T follicular helper cell (primary cell): ENCODE measurements at places on chromosomes 5 and 9.

GRCh38 chr9:116288658-116289057, 135.1 kb downstream of the PAPPA start:
- no peak for DNase-seq

DNA sequence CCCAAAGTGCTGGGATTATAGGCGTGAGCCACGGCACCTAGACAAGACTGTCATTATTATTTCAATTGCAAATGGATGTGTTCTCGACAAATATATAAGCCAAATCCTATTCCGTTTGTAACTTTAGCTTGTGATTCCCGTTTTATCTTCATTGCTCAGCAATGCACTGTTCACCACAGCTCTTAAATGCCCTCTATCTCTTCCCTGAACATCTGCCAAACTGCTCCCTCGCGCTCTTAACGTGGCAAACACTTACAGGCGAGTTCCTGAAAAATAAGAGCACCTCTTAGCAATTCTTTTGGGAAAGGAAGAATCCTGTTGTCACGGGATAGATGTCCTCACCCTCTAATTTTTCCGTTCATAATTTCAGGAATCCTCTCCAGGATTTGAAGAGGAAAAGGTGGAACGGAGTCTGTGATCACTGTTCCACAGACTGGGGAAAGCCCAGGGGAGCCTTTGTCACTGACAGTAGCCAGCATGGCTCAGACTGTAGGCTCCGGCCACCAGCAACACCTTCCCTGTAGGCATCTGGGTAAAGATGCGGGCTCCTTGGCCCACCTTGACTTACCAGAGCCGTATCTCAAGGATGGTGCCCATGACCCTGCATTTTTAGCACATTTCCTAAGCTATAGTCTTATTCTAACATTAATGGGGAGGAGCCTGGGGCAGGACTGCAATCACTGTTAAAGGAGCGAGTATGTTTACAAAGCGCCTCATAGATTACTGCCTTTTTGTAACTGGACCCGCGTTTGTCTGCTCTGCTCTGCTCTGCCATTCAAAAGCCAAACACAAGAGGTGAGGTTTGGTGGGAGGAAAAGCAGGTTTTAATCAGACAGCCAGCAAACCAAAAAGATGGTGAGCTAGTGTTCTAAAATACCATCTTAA, 20.2 kb upstream of the GNPDA1 start:
- no peak for DNase-seq

GRCh38 chr9:90128587-90129190, 513.9 kb downstream of the DIRAS2 start:
- no peak for DNase-seq

GRCh38 chr5:61670941-61671340, 338.9 kb downstream of the ZSWIM6 start:
- no peak for DNase-seq

DNA sequence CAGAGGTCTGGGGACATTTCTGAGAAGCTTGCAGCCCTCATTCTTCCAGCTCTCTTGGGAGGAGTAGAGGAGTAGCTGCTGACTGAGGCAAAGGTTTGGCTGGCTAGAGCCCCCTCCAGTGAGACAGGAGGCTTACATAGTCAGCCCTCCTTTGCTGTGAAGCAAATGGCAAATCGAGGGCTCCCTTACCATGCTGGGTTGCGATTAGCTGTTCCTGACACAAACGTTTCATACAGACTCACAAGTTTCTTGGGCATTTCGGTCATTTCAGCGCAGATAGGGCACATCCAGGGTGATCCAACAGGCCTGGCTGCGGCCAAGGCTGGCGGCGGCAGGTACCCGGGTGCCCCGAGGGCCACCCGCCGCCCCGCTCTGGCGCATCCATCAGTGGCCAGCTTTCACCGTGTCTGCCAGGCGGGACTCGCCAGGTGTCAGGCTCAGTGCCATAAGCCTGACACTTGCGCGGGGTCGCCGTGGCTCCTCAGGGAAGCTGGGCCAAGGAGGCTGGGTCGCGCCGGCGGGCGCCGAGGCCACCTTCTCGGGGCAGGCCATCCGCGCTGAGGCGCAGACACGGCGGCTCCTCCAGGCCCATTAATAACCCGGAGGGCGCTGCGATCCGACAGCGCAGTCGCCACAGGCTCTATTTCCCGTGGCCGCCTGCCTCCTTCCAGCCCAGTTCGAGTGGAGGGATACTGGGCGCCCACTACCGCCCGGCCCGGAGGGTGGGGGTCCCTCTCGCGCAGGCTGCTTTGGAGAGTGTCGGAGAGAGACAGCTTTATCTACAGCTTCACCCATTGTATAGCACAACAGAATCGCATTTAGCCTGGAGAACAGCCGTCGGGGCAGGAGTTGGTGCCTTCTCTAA, 9.1 kb downstream of the PRDM6 start:
- no peak for DNase-seq

DNA sequence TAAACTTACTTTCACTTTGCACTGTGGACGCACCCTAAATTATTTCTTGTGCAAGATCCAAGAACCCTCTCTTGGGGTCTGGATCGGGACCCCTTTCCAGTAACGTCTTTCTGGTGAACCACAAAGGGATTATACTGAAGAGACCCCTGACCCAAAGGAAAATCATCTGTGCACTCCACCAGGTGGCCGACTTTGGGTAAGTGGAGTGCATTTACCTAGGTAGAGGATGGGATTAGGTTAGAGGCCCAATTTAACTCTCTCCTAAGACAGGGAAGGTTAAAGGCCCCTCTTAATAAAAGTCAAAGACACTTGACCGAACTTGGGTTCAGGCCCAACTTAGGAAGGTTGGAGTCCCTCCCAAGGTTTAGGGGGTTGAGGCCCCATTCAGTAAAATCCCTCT, 8.2 kb upstream of the PAIP1 start:
- no peak for DNase-seq

- DNase-seq = no peak
Measured at GRCh38 chr5:175353926-175354325, 90.1 kb downstream of the DRD1 start.

DNA sequence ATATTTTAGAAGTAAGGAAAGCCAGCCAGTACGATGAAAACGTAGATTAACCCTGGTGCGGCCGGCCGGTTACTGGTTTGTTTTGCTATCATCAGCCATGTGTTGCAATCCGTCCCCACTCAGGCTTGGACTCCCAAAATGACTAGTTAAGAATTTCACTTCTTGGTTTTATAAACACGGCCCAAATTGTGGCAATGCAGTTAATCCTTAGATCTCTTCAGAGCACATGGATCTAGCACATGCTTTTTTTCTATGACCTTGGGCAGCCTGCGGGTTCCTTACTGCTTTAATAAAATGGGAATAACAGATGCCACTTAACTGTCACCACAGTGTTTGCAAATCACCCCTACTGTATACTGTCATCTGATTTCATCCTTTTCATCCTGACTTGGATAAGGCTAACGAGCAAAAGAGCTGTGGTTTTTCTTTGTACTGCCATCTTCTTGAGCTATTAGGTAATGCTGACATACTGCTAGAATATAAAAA, 1.5 kb downstream of the NDFIP1 start:
- no peak for DNase-seq

DNA sequence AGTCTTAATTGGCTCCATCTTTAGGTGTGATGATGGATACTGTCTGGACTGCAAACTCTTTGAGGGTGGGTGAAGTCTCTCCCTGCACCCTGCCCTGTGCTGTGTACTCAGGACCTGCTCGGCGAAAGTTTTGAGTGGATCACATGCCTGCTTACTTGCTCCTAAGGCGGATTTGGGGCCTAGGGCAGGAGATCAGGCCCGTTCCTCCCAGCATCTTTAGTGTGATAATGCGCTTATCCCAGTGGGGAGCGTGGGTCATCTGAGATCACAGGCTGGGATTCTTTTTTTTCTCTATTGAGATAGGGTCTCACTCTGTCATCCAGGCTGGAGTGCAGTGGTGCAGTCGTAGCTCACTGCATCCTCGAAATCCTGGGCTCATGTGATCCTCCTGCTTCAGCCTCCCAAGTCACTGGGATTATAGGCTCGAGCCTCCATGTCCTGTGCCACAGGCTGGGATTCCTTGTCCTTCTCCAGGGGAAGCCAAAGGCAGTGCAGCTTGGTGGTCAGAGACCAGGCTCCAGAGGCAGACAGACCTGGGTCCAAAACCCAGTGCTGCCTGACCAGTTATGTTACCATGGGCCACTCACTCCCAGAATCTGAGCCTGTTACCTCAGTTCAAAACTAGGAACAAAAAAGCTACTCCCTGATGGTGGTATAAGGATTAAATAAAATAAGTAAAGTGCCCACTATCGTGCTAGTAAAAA, 59.7 kb downstream of the ZNF618 start:
- no peak for DNase-seq

GRCh38 chr9:13228431-13228830, 51.1 kb downstream of the MPDZ start:
- DNase-seq = no peak

- DNase-seq = no peak
Measured at GRCh38 chr9:4068449-4068848, 231.4 kb downstream of the GLIS3 start.

GRCh38 chr5:60743511-60744314, 43.7 kb upstream of the DEPDC1B start:
- no peak for DNase-seq

GRCh38 chr5:31291323-31291854, 97.9 kb downstream of the CDH6 start:
- DNase-seq = no peak

DNA sequence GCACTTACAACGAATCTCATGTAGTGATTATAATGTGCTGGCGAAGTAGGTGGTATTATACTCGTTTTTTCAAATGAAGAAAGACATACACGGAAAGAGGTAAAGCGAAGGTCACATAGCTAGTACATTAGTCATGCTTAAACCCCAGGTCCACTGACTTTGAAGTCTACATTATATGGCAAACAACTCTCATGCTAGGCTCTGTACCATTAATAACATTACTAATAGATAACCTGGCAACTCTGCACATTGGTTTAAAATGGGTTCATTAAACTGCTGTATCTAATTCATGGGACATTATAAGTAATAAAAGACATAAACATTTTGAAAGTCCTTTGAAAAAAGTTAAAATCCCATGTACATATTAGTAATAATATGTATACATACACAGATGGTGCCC, 21.2 kb downstream of the FYB1 start:
- no peak for DNase-seq

DNA sequence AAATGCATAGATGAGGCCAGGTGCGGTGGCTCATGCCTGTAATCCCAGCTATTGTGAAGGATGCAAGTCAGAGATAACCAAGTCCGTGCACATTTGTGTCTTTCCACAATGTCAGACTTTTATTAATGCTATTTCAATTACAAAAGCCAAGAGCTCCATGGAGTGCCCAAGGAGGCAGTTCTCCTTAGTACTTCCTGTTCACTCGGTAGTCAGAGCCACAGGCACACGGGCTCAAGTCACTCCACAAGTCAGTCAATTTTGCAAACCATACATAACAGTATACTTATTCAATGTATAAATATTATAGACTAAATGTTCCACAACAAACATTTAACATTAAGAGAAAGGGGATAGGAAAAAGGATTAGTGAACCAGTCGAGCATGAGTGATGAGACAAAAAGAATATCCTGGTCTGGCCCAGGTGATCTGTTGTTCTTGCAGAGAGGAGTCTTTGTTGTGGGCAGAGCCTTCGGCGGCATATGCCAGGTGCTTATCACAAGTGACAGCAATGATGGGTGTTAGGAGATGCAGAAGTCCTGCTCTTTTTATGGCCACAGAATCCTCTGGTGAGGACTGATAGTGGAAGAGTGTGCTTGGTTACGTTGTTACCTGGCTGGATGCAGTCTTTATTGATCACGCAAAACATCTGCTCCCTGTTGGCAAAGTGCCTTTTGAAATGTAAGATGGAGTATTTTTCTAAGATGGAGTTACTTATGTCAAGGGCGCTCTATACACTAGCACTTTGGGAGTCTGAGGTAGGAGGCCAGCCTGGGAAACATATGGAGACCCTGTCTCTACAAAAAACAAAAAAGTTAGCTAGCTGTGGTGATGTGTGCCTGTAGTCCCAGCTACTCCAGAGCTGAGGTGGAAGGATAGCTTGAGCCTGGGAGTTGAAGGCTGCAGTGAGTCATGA, 167.0 kb upstream of the FBXL17 start:
- DNase-seq = no peak

DNA sequence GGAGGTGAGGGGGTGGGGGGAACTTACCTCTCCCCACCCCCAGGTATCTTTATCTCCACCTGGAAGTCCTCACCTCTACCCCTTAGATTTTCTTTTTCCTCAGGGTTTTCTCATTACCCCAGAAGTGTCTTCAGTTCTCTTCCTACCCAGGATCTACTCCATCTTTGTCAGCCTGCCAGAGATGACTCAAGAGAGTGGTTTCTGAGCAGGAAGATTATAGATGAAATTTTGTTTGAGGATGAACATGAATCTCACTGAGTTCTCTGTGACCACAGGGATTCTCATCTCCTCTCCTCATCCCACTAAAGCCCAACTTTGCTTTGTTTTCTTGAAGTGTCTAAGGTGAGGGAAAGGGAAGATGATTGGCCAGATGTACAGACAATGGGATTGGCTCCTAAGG, 5.2 kb upstream of the HINT2 start:
- no peak for DNase-seq

DNA sequence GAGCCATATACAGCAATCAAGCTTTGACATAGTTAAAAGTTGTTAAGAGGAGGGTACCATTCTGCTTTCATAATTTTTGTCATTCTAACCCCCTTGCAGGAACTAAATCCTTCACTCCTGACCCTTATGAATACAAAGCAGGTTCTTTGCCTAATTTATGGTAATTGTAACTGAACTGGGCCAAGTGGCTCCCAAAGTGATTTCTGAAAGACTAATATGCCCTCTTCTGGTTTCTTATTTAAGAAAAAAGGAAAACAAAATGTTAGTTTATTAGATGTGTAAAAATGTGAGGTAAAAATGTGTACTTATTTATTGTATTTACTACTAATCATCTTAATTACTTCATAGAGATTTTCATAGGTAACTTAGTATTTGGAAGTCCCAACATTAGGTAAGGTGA, 268.5 kb downstream of the BNC2 start:
- DNase-seq = no peak

DNA sequence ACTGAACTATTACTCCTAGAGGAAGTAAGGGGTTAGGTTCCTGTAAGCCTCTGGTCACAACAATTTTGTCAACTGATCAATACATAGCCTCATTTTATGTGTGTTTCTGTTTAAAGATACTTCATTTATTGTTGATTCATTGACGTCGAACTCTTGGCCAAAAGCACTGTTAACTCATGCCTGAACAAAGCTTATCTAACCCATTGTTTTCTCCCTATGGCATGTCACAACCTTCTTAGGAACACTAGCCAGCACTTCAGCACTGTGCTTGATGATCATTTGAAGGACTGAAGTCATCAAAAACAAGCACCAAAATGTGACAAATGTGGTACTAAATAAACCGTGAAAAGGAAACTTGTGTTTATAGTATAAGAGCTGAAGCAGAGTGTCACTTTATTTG, 13.5 kb downstream of the CNTLN start:
- no peak for DNase-seq

DNA sequence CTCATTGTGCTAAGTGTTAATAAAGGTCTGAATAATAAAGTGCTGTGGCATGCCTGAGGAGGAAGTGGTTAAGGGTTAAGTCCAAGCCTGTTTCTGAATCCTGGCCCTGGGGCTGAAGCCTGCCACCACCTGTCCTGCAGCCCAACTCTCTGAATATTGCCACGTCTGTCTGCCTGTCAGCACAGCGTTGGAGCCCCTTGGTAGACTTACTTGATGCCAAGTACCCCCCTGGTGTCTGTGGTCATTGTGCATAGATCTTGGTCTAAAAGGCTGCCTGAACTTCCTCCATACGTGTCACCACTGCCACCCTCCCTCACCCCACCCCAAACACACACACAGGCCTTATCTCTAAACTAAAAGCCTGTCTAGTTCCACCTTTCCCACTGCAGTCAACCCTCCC, 35.4 kb upstream of the SLC2A8 start:
- no peak for DNase-seq
